ENCODE measurements at places on chromosomes 1 and 21.
A peak's percentile ranks its signal among the peaks of the same experiment; 100 is the strongest.

DNA sequence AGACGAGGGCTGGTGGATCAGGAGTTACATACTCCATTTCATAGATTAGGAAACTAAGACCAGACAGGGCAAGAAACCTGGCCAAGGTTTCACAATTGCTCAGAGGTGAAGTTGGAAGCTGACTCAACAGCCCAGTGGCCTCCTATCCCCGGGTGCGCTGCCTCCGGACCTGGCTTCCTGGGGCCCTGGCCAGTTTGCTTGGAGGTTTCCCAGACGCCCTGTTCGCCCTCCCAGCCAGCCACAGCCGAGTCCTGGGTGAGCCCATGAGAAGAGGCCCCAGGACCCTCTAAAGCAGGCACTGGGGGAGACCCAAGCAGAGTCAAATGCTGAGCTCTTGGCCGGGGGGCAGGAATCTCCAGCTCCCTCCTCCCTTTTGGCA is 180.1 kb downstream of the ZBTB18 start:
- DNase-seq: peak; percentile 55

- DNase-seq: peak; percentile 84
Measured at GRCh38 chr1:11693024-11693590, 1.6 kb downstream of the DRAXIN start.

DNA sequence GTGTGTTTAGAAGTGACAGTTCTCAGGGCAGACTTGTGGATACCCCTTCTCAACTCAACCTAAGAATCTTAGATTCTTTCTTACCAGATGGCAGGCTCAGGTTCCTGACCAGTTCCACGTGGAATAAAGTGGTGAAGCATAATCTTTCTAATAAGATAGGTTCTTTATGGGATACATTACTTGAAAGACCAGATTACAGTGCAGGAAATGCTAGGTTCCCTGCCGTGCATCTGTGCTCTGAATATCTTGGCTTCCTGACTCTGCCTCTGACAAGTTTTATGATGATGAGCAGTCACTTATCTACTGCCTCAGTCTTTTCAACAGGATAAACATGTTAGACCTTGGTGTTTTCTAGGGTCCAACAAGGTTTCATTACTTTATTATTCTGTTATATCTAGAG is 207.9 kb upstream of the CACYBP start:
- DNase-seq: no peak

DNA sequence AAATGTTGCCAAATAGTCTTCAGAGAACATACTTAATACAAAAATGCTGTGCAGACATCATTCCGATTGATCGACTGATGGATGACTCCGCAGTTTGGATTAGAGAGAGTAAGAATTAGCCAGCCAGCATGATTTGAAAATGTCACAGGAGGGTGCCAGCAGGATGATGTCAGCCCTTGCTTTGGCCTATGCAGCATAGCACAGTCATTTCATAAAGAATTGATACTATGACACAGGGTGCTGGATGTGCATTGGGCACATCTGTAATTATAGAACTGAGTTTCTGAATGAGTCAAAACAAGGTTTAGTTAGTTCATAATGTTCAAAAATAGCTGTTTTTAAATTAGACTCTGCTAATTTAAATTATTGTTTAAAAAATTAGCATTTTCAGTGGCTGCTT is 21.6 kb upstream of the TRAF5 start:
- DNase-seq: peak; percentile 50

- no peak for DNase-seq
Measured at GRCh38 chr1:118306851-118307250, 121.8 kb upstream of the SPAG17 start.

DNA sequence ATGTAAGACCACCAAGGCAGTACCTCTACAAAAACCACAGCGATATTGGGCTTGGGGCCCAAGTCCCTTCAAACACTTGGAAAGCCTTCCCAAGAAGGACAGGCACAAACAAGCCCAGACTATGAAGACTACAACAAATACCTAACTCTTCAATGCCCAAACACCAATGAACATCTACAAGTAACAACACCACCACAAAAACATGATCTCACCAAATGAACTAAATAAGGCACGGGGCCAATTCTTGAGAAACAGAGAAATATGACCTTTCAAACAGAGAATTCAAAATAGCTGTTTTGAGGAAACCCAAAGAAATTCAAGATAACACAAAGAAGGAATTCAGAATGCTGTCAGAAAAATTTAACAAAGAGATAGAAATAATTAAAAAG is 86.8 kb downstream of the COL24A1 start:
- DNase-seq: no peak

- peak; percentile 70 for DNase-seq
Measured at GRCh38 chr1:160108888-160109662, 6.5 kb upstream of the ATP1A2 start.

DNA sequence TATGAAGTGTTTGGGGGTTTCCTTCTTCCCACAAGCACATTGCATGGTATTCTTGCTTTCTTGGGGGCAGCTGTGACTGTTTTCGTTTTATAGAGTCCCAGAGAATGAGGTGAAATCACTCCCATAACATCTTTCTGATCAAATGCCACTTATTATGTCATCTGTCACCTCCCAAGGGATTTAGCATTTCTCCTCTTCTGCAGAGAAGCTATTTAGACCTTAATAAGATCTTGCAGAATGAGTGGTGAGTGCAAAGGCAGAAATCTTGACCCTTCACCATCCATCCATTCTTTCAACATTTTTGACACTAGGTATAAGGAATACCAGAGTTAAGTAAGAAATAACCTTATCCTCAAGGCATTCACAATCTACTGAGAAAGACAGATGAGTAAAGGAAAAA is 318.6 kb upstream of the POU3F1 start:
- DNase-seq: no peak

Data from ELR (cell line).